NCI-H1092 (cell line): ENCODE measurements at places on chromosomes 4 and X.

- no peak for DNase-seq
Observed at GRCh38 chr4:17898553-17899055, 87.8 kb downstream of the NCAPG start.

- no peak for DNase-seq
Observed at GRCh38 chr4:2075987-2076907, 17.1 kb downstream of the NAT8L start.

DNA sequence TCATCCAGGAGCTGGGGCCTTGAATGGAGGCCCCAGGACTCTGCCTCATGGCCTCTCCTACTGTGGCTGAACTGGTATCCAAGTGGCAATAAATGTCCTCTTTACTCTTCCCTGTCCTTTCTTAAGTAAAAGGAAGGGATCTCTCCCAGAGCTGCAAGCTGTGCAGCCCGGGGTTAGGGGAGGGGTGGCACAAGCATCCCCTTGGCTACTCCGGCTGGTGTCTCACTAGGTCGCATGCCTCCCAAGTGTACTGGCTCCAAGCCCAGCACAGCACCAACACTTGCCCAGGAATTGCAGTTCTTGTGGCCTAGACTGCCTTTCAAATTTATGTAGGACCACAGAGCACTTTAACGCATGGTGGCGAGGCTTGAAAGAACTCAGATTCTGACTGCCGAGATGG lies 44.7 kb upstream of the MED14 start:
- DNase-seq = no peak

GRCh38 chrX:69032601-69033000 lies 132.7 kb downstream of the PJA1 start:
- no peak for DNase-seq

- no peak for DNase-seq
Observed at GRCh38 chrX:118271775-118272174, 74.1 kb upstream of the WDR44 start.

DNA sequence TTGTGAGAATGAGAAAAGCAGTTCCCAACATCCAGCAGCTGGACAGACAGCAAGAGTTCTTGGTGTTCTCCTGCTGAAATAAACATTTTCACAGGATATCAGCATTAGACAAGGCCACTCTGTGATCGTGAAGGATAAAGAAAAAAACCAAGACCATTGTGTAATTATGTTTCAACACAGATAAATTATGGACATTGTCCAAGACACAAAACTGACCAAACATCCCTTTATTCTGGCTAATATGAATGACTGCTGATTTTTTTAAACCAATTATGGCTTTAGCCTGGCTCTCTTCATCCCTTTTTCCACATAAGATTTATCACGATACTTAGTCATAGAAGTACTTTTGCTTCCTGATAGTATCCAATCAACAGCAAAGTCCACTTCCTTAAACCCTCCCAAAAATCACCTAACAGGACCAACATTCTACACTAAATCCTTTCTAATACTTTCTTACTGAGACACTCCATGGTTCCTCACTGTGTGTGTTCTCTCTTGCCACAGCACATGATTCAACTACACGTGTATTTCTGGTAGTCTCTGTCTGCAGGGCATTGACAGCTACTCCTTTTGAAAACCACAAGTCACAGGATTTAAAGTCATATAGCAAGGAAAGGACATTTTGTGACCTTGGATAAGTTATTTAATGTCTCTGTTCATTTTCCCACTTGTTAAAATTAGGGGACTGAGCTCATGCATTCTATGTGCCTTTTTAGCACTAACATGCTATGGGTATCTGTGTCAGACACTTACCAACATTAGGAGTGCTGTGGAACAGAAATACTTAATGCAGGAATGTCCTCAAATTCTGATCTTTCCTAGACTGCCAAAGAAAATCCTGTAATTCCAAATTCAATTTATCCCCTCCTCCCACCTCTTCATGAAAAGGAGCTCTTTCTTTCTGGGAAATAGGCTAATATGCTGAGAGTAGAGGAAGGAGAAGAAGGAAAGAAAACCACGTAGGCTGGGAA lies 137.2 kb upstream of the PGRMC2 start:
- no peak for DNase-seq

- DNase-seq = no peak
Observed at GRCh38 chr4:78654807-78655206, 103.2 kb downstream of the ANXA3 start.
